Keratinocyte (primary cell): ENCODE measurements at places on chromosomes 5 and 9.
A peak's percentile ranks its signal among the peaks of the same experiment; 100 is the strongest.

GRCh38 chr9:89951675-89952074 lies 346.9 kb downstream of the GADD45G start:
- no peak for DNase-seq

GRCh38 chr5:102523541-102524175 lies 24.9 kb upstream of the SLCO6A1 start:
- no peak for DNase-seq

- DNase-seq: no peak
These were observed 92.2 kb upstream of the TRPC7 start for GRCh38 chr5:136457390-136458013.

DNA sequence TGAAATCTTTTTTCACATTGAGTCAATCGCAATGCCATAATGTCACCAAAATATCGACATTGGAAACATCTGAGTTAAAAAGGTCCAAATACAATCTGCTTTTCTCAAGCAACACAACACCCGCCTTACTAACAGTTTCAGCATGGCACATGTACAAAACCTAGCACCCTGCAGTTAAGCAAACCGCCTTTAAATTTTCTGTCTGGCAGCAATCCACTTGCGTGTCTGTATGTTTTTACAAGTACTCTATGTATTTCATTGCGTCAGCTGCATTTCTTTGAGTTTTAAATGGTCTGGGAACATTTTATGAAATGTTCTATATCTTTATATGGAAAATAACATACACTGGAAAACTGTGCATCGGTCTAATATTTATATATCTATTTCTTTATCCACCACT lies 134.6 kb downstream of the DENND1A start:
- no peak for DNase-seq

- no peak for DNase-seq
These were observed 74.4 kb downstream of the INSL6 start for GRCh38 chr9:5110867-5111681.

DNA sequence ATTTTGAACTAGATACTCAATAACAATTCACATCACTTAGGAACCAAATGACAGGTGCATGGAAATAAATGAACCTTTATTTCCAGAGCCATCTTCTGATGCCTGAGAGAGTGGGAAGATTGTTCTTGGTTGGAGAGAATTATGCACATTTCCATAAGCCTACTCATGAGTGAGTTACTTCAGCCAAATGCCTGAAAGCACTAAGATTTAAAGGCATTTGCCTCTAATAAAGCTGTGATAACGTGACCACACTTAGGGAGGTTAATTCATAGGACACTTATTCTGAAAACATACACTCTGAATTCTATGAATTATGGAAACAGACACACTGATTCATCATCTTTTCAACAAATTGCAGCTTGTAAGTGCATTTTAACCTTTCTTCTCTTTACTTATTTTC lies 40.0 kb downstream of the KCTD16 start:
- no peak for DNase-seq

- no peak for DNase-seq
These were observed 494.2 kb upstream of the KLF4 start for GRCh38 chr9:107983762-107984161.

GRCh38 chr5:38598994-38599617 lies 42.7 kb upstream of the LIFR start:
- peak; percentile 15 for DNase-seq

- DNase-seq: no peak
These were observed 32.9 kb downstream of the PTCD2 start for GRCh38 chr5:72353046-72353445.

GRCh38 chr5:157116483-157116954 lies 7.7 kb upstream of the HAVCR2 start:
- DNase-seq: no peak

DNA sequence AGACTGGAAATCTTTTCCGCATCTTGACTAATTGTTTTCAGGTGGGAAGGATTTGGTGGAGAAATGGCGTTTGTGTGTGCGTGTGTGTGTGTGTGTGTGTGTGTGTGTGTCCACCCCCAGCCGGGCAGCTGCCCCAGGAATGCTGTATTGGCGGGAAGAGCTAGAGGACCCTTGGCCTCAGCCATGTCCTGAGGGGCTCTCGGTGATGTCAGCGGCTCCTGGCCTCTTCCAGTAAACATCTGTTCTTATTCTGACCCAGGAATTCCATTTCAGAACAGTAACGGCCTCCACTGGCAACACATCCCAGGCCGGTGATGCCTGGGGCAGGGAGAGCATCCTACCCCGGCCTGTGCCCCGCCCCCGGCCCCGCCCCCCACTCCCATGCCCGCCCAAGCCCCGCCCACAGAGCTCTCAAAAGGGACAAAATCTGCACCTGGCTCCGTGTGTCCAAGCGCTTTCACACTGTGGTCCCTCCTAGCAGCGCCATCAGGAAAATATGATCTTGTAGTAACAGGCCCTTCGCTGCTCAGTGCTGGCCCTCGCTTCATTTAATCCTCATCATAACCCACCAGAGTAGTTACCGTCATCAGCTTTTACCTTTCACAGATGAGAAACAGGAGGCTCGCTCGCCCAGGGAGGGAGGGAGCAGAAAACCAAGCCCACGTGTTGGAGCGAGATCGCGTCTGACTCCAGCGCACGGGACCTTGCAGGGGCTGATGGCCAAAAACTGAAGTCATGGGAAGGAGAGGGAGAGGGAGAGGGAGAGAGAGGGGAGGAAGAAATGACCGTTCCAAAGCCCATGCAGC lies 18.9 kb downstream of the ADAMTS2 start:
- DNase-seq: no peak

GRCh38 chr5:912280-913091 lies 19.8 kb downstream of the TRIP13 start:
- DNase-seq: peak; percentile 100

DNA sequence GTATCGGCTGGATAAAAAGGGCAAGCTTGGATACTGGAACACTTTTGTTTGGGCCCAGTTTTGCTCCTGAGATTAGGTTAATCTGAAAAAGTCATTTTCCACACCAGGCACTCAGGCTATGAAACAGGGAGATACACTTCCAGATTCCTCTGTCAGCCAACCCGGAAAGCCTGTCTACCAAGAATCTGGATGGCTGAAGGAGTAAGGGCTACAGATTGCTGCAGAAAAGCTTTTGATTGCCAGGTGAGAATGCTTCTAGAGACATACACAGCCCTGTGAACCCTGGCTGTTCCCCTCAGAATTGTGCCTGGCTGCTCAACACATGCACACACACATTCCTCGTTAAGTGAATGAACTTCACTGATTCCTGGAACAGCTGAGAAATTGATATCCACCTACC lies 114.4 kb downstream of the PSD2 start:
- no peak for DNase-seq

DNA sequence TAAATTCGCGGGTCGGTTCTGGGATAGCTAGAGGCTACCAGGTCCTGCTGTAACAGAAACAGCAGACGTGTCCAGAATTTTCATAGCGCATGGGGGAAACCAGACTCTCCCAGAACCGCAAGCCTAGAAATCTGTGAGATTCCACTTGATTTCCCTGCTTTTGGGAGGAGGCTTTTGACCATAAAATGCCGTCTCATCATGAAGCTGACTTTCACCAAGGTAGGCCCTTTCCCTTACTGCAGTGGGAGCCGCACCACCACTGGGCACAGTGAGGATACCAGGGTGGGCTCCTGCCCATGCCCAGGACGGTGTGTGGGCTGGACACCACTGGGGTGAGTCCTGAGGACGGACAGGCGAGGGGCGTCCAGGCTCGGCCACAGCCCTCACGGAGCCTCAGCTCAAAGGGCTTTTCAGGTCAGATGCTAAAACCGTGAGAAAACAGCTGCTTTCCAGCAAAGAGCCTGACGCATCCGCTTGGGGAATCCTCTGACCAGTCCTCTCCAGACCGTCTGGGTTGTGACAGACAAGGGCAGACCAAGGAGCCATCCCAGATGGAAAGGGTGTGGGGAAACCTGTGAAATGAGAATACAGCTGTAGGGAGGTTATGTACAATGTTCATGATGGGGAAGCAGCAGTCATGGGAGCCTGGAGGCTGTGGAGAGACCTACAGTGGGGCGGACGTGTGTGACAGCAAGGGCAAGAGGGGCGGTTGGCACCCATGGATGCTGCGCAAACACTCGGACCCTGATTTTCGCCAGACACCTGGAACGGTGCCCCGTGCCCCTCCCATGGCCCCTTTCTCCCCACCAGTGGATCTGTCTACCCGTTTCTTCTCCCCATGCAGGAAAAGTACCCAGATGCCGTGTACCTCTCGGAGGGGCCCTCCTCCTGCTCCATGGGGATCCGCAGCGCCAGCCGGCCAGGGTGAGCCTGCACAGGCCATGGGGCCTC lies 59.2 kb downstream of the IPPK start:
- DNase-seq: no peak

DNA sequence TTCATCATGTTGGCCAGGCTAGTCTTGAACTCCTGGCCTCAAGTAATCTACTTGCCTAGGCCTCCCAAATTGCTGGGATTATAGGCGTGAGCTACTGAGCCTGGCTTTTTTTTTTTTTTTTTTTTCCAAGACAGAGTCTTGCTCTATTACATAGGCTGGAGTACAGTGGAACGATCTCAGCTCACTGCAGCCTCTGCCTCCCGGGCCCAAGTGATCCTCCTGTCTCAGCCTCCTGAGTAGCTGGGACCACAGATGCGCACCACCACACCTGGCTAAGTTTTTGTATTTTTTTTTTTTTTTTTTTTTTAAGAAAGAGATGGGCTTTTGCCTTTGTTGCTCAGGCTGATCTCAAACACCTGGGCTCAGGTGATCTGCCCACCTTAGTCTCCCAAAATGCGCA lies 26.2 kb upstream of the GPR21 start:
- DNase-seq: no peak

- no peak for DNase-seq
These were observed 1.2 kb upstream of the ADAMTS6 start for GRCh38 chr5:65482736-65483545.

- no peak for DNase-seq
These were observed 123.5 kb downstream of the TSSK1B start for GRCh38 chr5:113311301-113311700.

DNA sequence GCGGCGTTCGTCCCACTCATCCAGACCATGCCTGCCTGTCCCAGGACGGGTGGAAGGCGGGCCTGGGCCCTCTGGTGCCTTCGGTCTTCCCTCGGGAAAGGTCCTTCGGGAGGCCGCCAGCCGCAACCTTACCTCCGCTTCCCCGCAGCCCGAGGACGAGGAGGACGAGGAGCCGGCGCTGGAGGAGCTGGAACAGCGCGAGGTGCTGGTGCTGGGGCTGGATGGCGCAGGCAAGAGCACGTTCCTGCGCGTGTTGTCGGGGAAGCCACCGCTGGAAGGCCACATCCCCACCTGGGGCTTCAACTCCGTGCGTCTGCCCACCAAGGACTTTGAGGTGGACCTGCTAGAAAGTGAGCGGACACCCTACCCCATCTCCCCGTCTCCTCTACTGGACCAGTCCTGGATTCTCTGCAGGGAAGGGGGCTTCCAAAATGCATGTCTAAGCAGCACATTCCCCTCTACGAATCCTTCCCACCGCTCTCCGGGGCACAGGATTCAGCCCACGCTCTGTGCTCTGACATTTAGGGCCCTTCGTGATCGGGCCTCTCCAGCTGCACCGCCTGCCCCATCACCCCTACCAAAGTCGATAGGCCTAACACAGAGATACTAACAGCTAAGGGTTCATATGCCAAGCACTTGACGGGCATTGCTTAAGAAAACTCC lies 1.1 kb downstream of the ARL10 start:
- no peak for DNase-seq

DNA sequence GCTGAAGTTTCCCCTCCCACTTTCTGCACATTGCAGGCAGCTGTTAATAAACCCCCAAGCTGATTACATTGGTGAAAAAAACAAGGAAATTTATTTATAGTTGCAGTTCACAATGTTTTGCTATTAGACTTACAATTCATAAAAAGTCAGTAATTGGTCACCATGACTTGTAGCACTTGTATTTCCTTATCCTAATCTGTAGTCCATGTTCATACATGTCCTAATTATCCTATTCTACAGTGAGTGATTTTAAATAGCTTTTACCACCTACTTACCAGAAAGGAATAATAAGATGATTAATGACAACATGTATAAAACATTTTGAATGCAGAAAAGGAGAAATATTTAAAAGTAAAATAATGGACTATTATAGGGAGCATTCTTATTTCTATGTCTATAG lies 760.0 kb upstream of the RIOK2 start:
- DNase-seq: no peak

- no peak for DNase-seq
These were observed 294.2 kb upstream of the CYLC2 start for GRCh38 chr9:102700936-102701335.

GRCh38 chr9:137435980-137436760 lies 5.0 kb downstream of the ENTPD8 start:
- no peak for DNase-seq

DNA sequence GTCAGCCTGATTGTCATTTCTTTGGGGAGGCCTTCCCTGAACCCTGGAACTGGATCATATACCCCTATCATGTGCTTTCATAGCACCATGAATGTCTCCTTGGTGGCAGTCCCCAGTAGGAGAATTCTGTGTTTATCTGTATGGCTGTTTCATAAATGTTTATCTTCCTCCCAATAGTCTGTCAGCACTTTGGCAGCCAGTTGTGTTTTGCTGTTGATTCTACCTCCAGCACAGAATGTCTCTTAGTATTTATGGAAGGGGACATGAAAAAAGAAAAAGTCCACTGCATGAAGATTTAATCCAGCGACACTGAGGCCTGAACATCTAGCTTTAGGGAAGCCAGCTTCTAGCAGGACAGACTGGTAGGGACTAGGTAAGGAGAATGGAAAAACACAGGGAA lies 38.3 kb downstream of the GHR start:
- DNase-seq: no peak

DNA sequence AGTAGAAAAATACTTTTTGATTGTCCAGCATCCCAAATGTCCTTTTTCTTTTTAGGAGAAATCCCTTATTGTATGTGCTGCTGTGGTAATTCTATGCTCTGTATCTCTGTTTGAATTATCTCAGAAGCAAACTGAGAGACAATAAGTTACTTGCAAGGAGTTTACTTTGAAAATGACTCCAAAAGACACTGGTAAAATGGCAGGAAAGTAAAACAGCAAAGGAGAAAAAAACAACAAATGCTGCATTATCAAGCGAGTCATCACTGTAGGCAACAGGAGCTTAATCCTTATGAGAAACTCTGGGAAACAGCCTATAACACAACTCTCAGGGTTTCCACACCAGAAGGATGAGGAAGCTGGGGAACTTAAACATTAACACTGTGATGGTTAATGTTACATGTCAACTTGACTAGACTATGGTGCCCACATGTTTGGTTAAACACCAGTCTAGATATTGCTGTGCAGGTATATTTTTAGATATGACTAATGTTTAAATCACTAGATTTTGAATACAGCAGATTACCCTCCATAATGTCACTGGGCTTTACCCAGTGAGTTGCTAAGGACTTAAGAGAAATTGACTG lies 92.6 kb upstream of the GAS1 start:
- no peak for DNase-seq
